ENCODE measurements at places on chromosomes 2 and 18.

DNA sequence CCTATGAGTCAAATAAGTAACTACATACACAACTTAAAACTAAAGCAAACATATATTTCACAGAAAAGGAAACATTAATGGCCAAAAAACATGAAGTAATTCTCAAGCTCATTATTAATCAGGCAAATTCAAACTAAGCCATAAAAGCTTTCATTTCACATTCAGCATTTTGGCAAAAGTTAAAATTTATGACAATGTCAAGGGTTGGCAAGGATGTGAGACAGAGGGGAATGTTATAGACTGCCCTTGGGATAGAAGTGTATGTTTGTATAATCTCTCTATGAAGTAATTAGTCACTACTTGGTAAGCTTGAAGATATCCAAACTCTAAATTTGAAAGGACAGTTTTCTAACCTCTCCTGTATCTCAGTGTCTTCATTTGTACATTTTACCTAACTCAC is 539.4 kb downstream of the RIT2 start:
- DNase-seq, result no peak

GRCh38 chr2:64140665-64141200 is 3.5 kb downstream of the PELI1 start:
- DNase-seq, result no peak

- DNase-seq, result no peak
Observed at GRCh38 chr2:205700331-205701132, 18.2 kb downstream of the NRP2 start.

DNA sequence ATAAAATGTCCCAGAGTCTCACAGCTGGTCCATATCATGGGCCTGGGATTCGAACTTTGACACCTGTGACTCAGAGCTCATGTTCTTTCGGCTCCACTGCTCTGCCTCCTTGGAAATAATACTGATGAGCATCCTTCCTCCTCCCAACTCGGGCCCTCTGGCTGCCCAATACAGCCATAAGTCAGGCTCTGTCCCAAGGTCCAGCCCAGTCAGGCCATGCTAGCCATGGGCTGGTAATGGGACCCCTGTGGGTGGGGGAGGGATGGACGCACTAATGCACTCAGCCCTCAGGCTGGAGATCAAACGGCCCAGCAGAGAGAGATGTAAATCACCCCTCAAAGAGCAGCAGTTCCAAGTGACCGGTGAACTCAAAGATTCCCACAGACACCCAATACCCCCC is 61.1 kb downstream of the DDX1 start:
- DNase-seq, result no peak

DNA sequence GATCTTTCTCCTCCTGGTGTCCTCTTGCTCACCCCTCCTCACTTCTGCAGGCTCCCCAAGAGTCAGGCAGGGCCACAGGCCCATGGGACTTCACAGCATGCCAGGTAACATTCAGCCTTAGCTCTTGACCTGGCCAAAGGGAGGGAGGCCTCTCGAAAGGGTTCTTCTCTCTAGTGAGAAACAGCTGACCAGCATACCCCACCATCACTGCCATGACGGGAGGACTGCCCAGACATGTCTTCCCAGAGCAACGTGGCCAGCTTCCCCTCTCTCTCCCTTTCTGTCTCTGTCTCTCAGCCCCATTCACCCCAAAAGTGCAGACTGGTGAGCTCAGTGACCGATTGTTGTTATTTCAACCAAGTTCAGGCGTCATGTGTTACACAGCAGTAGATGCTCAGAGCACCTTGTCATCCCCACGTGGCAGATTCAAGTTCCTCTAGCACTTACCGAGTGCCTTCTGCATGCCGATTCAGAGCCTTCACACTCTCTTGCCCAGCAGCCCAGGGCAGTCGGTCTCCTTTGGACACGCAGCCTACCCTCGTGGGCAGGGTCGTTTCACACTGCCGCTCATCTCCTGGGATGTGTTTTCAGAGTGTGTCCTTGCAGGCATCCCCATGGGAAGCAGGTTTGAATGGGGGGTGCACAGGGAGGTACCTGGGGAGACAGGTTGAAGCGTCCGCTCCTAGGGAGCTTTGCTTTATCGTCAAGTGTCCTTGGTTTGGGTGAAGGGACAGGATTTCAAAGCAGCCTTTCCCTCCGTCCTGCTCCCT is 259.9 kb downstream of the NDUFA10 start:
- no peak for DNase-seq

GRCh38 chr2:112794131-112794733 is 9.9 kb upstream of the IL1A start:
- no peak for DNase-seq
